ENCODE measurements at places on chromosomes 4 and X.

DNA sequence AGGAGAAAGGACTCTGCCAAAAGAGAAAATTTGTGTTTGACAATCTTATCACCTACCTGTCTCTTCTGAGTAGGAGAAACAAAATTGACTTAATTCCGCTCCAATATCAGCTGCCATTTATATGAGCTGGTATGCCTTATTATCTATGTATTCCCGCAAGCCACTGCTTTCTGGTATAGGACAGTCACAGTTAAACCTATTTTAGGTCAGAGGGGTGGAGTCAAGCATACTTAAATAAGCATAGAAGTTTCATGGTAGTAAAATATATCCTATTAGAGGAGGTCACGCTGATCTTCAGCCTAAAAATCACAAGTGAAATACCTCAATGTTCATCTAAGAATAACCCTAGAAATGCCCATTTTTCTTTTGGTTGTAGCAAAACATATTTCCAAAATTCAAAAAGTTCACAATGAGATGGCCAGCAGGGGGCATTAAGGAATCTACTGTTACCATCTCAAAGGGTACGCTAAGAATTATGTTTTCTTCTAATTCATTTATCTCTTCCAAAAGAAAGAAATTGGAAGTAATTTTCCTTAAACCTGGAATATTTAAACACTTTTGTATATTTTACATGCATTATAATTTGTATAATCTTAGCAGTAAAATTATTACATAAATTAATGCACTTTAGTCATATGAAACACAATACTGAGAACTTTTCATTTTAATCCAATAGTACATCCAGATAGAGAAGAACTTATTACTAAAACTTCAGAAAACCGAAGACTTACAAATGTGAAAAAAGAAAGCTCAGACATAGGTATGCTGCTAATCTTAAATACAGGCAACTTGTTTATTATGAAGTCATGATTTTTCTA, 10.5 kb downstream of the PPAT start:
- peak; percentile 62 for DNase-seq

DNA sequence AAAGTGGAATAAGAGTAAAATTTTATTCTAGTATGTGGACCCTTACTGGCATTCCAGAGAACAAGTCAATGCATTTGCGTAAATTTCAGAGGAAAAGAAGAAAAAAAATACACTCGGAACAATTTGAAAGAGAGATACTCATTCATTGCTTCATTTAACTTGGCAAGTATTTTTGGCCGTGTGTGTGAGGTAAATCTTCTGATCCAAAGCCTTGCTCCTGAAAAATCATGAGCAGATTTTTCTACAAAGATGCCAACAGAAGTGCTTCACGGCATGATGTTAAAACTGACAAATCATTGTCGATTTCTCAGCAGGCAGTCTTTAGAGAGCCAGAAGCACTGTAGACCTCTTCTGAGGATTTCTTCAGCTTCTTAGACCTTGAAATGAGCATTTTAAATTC, 194.0 kb downstream of the COX18 start:
- no peak for DNase-seq

GRCh38 chr4:43690116-43690515, 758.5 kb downstream of the KCTD8 start:
- DNase-seq: no peak

GRCh38 chr4:184503869-184504300, 29.5 kb upstream of the IRF2 start:
- peak; percentile 24 for DNase-seq

GRCh38 chrX:2577844-2578466, 77.2 kb upstream of the DHRSX start:
- no peak for DNase-seq

DNA sequence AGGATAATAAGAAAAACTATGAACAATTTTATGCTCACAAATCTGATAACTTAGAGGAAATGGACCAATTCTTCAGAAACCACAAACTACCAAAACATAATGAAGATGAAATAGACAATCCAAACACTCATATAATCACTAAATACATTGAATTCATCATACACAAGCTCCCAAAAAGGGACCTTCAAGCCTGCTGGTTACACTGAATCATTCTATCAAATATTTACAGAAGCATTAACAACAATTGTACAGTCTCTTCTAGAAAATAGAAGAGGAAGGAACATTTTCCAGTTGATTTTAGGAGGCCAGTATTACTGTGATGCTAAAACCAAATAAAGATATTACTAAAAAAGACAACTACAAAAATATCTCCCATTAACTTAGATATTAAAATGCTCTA, 88.3 kb downstream of the IL15 start:
- DNase-seq: no peak

Data from CD4-positive, alpha-beta T cell treated with Interleukin-4 for 1 hour (primary cell).